Muscle of leg (tissue), 16 donors: ENCODE measurements at places on chromosomes 16 and 17. TPM values are rescaled to one million over a fixed set of nuclear protein-coding genes. Genes with fewer than 3 reads are reported as not detected.

- peaks cover 24% of the 10 kb centered on the region for H3K4me1 ChIP-seq
- no peaks in the 10 kb centered on the region for H3K36me3 ChIP-seq
- no peak overlapping the region for H3K27ac ChIP-seq
- no peak overlapping the region for H3K4me3 ChIP-seq
- DNase-seq: no peak
Observed at GRCh38 chr17:83183951-83184506, 104.6 kb downstream of the METRNL start.

DNA sequence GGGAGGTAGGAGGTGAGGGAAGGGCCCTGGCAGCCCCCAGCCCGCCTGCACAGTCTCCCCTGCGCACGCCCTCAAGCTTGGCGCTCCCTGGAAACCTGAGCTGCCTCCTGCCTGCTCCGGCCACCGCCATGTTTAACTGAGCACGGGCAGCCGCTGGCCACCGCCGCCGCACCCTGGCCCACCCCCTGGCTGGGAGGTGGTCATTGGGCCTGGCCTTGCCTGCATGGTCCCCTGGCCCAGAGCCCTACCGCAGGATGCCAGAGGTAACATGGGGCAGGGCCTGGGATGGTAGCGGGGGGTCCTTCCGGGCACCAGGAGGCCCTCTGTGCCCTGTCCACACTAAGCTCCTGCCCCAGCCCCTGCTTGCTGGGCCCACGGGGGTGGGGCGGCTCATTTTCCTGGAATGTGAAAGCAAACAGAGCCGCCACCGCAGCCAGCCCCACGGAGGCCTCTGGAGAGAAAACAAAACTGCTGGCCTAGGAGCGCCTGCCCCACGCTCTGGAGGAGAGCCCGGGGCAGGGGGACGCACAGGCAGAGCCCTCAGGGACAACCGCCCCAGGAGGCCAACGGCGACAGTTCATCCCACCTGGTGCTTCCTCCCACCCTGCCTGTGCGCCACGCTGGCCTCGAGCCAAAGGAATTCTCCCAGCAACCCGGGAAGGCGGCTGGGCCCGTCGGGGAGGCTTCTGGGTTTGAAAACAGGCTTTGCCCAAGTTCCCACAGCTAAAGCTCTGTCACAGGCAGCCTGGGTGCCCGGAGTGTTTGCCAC is 8.9 kb downstream of the NHERF2 start:
- H3K36me3 ChIP-seq: peaks cover 19% of the 10 kb centered on the region
- H3K4me1 ChIP-seq: peaks cover 84% of the 10 kb centered on the region
- no peak overlapping the region for H3K4me3 ChIP-seq

- H3K4me3 ChIP-seq: no peak overlapping the region
- H3K27me3 ChIP-seq: no peaks in the 10 kb centered on the region
- no peak overlapping the region for H3K27ac ChIP-seq
- H3K4me1 ChIP-seq: no peaks in the 10 kb centered on the region
- no peak for DNase-seq
Observed at GRCh38 chr17:2965621-2966595, 97.5 kb downstream of the OR1D5 start.

- H3K27ac ChIP-seq: peak overlapping the region; percentile 62
- no peaks in the 10 kb centered on the region for H3K27me3 ChIP-seq
- peak; percentile 48 for DNase-seq
- no peak overlapping the region for H3K4me3 ChIP-seq
- peaks cover 51% of the 10 kb centered on the region for H3K36me3 ChIP-seq
Observed at GRCh38 chr17:75267153-75267410, 3.9 kb downstream of the MIF4GD start.

The PPY gene
- 0.27 TPM for polyA plus RNA-seq

GRCh38 chr17:77214743-77215142 is 74.0 kb downstream of the SEC14L1 start:
- no peak overlapping the region for H3K4me3 ChIP-seq
- no peaks in the 10 kb centered on the region for H3K27me3 ChIP-seq
- no peak overlapping the region for H3K27ac ChIP-seq
- DNase-seq: peak; percentile 58

DNA sequence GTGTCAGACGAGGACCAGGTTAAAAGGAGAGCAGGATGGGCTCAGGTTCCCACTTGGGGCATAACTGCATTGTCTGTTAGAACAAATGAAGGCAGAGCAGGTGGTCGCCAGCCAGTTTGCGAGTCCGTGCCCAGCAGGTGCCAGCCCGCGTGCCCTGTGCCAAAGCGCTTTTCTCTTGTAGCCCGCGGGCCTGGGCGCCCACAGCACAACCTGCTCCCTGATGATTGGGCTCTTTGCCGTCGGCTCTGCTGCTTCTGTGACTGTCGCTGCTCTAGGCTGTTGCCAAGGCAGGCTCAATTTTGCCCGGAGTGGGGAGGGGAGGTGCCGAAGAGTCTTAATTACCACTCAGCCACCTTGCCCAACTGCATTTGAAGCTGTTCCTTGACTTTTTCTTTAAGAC is 21.1 kb downstream of the KNOP1 start:
- H3K4me1 ChIP-seq: peaks cover 17% of the 10 kb centered on the region
- peak overlapping the region; percentile 81 for H3K27ac ChIP-seq
- H3K27me3 ChIP-seq: no peaks in the 10 kb centered on the region
- peaks cover 44% of the 10 kb centered on the region for H3K36me3 ChIP-seq
- no peak for DNase-seq
- H3K4me3 ChIP-seq: no peak overlapping the region
